Naive thymus-derived CD4-positive, alpha-beta T cell (primary cell): ENCODE measurements at places on chromosomes 2 and 18.

GRCh38 chr18:13395577-13395976 is 177.0 kb downstream of the LDLRAD4 start:
- DNase-seq = no peak

- DNase-seq = no peak
Measured at GRCh38 chr2:139045524-139045923, 265.3 kb upstream of the NXPH2 start.

GRCh38 chr2:27202854-27203253 is 9.0 kb upstream of the ATRAID start:
- DNase-seq = no peak

GRCh38 chr18:3983351-3983969 is 471.6 kb downstream of the DLGAP1 start:
- DNase-seq = no peak

DNA sequence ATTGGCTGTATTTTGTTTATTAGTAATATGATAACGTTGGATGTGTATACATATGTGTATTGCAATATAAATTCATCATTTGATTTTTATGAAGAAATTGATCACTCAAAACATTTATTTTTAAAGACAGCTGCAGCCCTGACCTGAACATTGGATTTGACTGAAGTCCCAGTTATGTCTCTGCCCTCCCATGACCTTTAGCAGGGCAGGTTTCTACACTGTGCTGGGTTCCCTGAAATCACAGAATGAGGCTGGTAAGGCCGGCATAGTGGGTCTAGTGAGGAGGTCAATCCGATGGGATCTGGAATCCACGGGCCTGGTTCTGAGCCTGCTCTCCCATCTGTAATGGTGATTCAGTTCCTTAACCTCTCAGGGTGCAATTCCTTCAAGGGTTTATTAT is 22.0 kb downstream of the SPP2 start:
- no peak for DNase-seq

DNA sequence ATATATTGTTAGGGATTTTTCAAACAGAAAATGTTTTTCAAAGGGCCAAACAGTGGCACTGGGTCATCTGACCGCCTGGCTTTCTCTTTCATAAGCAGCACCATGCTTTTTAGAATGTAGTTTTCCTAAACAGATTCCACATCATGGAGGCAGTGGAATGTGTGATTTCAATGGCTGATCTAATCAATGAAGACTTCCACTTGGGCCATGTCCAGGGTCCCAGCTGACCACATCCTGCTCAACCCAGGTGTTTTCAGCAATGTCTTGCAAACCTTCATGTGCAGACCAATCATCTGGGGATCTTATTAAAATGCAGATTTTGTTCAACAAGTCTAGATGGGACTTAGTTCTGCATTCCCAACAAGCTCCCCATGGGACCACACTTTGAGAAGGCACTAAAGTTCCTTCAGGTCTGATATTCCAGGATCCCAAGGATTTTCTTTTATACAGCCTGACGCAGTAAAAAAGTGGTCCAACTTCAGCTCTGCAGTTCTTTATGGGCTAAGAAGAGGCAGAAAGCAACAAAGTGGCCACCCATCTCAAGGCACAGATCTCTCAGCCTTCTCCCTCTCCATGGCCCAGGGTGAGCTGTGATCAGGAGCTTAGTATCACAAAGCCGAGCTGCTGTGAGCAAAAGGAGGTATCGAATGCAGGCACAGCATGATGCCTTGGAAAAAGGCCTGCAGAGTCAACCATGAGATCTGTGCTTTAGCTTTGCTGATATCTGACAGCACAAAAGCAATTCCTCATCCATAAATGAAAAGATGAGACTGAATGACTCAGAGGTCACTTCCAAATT is 3.7 kb downstream of the ALKAL2 start:
- no peak for DNase-seq

DNA sequence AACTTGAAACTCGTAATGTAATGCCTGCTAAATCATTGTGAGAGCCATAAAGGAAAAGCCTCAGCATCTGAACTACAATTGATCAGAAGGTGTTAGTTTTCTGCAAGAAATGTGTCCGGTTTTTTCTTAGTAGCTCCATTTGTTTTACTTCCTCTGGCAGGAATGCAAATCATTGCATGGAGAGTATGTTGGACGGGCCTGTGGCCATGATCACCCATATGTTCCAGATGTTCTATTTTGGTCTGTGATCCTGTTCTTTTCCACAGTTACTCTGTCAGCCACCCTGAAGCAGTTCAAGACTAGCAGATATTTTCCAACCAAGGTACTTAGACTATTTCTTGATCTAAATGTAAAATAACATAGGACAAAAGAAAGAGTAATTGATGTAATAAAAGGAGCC is 126.6 kb downstream of the DPP4 start:
- DNase-seq = no peak

- DNase-seq = no peak
Measured at GRCh38 chr2:119792907-119793312, 33.2 kb downstream of the PTPN4 start.

GRCh38 chr2:68441179-68441993 is 25.7 kb downstream of the FBXO48 start:
- peak; percentile 79 for DNase-seq

DNA sequence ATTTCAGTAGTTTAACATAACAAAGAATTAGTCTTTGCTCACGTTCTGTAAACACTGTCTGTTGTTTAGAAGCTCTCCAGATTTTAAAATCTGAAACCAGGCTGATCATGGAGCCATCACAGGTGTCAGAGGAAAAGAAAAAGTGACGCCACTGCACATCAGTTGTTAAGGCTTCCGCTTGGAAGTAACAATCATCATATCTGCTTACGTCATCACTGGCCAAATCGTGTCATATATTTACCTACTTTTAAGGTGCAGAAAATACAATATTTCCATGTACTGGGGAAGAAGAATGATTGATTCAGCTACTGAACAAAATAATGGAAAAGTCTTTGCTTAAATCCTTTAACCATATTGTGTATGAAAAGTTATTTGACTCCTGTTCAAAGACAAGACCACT is 382.6 kb upstream of the MC4R start:
- no peak for DNase-seq

DNA sequence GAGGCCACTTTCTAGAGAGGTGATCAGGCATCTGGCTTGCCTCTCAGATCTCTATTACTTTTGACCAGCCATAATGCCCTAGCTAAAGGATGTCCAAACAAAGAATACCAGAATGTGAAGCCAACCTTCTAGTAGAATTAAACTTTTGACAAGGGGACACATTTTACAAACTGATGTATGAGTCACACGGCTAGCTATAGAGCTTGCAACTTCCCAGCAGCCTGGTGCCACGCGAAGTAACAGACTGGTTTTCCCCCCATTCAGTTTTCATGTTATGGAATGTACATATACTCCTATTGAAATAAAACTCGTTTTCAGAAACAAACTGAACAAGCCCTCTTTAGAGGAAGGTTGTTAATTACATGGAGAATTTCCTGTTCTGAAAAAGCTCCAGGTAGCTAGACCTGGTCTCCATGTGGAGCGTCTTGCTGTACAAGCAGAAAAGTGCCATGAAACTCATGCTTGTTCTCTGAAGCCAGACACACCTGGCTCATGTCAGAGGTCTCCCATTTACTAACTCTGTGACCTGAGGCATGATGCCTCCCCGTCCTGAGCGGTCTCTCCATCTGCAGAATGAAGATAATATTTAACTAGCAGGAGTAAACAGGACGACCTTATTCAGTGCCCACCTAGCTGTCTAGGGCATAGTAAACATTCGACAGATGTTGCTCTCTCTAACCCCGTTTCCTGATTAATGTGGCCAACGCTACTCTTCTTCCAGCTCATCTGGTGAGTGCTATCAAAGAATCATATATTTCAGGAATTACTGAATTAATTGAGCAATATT is 81.5 kb upstream of the MAP3K20 start:
- DNase-seq = no peak

DNA sequence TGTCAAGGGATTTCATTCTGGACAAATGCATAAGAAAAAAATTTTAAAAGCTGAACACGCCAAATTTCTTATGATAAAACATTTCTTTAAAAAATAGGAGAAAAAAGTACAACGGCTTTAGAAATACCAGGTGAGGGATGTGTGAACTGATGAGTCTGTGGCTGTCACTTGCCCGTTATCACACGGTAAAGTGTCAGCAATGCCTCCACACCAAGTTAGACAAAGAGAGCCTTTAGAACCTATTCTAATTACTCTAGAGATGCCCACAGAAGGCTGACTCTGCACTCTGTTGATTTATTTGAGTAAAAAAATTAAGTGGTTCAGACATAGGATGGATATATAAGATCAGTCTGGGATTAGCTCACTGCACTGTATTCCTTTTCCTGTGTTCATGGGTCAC is 523.8 kb downstream of the RNF144A start:
- no peak for DNase-seq

DNA sequence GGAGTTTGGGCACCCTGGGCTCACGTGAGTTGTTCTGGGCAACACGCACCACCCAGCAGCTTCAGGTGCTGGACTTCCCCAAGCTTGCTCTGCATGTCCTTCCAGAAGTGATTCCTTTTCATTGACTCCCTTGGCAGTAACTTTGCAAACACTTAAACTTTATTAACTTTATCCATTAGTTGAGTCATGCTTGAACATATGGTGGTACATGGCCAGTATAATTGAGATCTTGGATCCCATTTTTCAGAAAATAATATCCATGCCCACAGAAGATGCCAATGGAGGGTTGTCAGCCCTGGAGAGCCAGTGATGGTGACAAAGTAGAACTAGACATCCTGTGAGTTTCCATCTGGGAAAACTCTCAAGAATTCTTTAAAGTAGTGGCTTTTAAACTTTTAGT is 144.2 kb downstream of the COPS8 start:
- DNase-seq = no peak
